ENCODE measurements at places on chromosomes 3 and 15. TPM values are rescaled to one million over a fixed set of nuclear protein-coding genes. Genes with fewer than 3 reads are reported as not detected.

The PARP16 gene
- total RNA-seq: 11.3 TPM

The GRAMD1C gene
- total RNA-seq: 20.2 TPM

The RPUSD2 gene
- total RNA-seq: 5.8 TPM

The SLITRK3 gene
- not detected for total RNA-seq

The TXNRD3 gene
- total RNA-seq: 16.2 TPM

The GADL1 gene
- total RNA-seq: not detected

The UCN2 gene
- not detected for total RNA-seq

The GRAMD2A gene
- total RNA-seq: 9.0 TPM

The TTC21A gene
- total RNA-seq: 13.4 TPM

The ILDR1 gene
- total RNA-seq: 5.8 TPM

The ANKUB1 gene
- not detected for total RNA-seq

The PRICKLE2 gene
- 48.1 TPM for total RNA-seq

The GOLGA8R gene
- 22.2 TPM for total RNA-seq

The TMEM207 gene
- not detected for total RNA-seq

The LXN gene
- total RNA-seq: 42.3 TPM

The PAQR9 gene
- not detected for total RNA-seq

The RPL35A gene
- 770 TPM for total RNA-seq

The PRSS50 gene
- 1.7 TPM for total RNA-seq

The FSIP1 gene
- total RNA-seq: 1.9 TPM

The WNT5A gene
- total RNA-seq: 15.6 TPM

The HDC gene
- total RNA-seq: not detected

The CACNA2D2 gene
- 3.3 TPM for total RNA-seq

The ATP13A5 gene
- total RNA-seq: 3.5 TPM

The IL17RE gene
- 8.1 TPM for total RNA-seq

The CCR1 gene
- 3.4 TPM for total RNA-seq

The ARGFX gene
- not detected for total RNA-seq

The RTP4 gene
- 3.4 TPM for total RNA-seq

The MLH1 gene
- 65.7 TPM for total RNA-seq

The RETNLB gene
- not detected for total RNA-seq

The MCTP2 gene
- total RNA-seq: 68.1 TPM

The CHRM5 gene
- total RNA-seq: not detected

The SCG3 gene
- total RNA-seq: 0.67 TPM

The PIF1 gene
- total RNA-seq: 0.33 TPM

The TYRO3 gene
- total RNA-seq: 3.8 TPM

The KBTBD13 gene
- not detected for total RNA-seq

The BCL2A1 gene
- not detected for total RNA-seq

The CLDN16 gene
- 0.56 TPM for total RNA-seq

The ZNF660 gene
- total RNA-seq: 5.2 TPM

The ZKSCAN7 gene
- total RNA-seq: 9.4 TPM

The LRRC31 gene
- total RNA-seq: not detected

The TGM5 gene
- total RNA-seq: not detected

The LMOD3 gene
- total RNA-seq: not detected

The TRPM1 gene
- not detected for total RNA-seq

The RASL12 gene
- 5.1 TPM for total RNA-seq

The TNNC1 gene
- total RNA-seq: 43.5 TPM

The ZBBX gene
- not detected for total RNA-seq
